Stimulated activated CD4-positive, alpha-beta T cell treated with anti-CD3 and anti-CD28 coated beads, Interleukin-1b, Interleukin-23, amount 100 ng/mL, for 4 hours (primary cell): ENCODE measurements at places on chromosomes 16 and 17.

DNA sequence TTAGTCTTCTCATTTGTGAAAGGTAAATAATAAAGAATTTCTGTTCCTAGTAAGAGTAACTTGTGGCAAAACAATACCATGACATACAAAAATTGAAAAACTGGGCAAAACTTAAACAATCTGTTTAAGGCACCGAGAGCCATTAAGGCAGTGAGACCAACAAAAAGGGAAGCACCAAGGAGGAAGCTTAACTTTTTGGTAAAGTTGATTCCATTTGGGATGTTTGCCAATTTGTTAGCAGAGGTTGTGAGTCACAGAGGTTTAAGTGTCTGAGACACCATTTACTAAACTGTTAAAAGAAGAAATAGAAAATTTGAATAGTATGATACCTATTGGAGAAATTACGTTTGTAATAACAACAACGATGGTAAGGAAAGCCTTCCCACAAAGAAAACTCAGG lies 4.9 kb downstream of the SLC35G3 start:
- DNase-seq, result no peak

- no peak for DNase-seq
These were observed 23.2 kb upstream of the TEKT3 start for GRCh38 chr17:15364615-15365014.

- DNase-seq, result no peak
These were observed 50.1 kb downstream of the PECAM1 start for GRCh38 chr17:64340557-64340956.

- no peak for DNase-seq
These were observed 54.9 kb upstream of the DLX4 start for GRCh38 chr17:49914096-49914490.

- no peak for DNase-seq
These were observed 31.8 kb upstream of the RASD1 start for GRCh38 chr17:17527956-17528500.

DNA sequence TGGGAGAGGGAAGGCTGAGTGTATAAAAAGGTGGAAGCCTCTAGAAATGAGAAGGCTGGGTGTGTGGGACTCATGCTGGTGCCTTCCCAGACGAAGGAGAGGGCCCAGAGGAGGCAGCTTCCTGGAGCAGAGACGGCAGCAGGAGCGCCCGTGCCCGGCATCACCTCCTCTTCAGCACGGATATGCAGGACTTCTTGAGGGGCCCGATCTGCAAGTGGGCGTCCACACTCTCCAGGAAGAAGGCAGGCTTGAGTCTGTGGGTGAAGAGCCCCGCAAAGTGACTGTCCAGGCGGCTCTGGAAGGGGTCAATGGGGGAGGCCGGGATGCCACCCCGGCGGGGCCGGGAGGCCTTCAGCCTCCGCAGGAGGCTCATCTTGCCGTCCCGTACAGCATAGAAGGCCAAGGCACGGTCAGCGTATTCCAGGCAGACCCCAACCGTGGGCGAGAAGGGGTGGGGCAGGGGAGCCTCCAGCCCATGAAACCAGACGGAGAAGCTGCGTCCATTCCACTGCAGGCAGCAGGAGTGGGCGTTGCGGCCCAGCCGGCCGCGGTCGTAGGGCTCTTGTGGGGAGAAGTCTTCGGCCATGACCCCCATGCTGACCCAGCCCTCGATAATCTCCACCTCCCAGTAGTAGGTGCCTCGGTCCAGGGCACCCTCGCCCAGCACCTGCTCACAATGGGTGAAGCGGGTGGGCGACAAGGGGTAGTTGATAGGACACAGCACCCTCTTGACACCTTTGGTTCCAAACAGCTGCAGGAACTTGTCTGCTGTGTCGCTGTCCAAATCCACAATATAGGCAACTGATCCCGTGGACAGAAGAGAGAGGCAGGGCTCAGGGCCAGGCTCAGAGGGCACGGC lies 3.8 kb downstream of the TRIM47 start:
- no peak for DNase-seq

DNA sequence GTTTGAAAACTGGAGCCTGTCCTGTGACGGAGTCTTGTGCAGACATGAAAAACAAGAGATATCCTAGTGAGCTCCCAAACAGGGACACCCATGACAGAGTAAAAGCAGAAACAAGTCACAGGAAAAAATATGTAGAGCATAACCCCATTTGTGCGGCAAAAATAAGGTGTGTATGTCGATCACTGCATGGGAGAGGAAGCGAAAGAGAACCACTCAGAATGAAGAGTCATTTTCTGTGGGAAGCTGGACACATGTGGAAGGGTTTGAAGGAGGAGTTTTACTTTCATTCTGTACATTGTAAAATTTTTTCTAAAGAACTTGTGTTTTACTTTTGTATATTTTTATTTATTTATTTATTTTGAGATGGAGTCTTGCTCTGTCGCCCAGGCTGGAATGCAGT lies 72.1 kb downstream of the JPH3 start:
- no peak for DNase-seq

GRCh38 chr16:70767377-70768202 lies 33.4 kb downstream of the VAC14 start:
- DNase-seq, result no peak

DNA sequence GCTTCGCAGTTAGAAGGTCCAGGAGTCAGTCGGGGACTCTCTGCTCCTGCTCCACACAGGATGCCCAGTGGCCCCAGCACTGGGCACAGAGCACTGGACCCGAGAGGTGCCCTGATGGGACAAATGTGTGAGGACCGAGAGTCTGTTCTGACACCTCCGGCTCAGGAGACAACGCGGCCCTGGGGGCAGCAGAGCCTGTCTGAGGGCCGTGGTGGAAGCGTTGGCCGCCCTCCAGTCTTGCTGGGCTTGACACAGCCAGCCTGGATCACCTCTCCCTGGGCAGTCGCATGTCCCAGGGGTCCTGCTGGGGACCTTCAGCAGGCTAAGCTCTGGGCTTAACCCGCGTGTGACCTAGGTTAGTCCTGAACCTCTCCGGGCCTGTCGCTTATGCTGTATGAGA lies 23.1 kb downstream of the LGALS9 start:
- no peak for DNase-seq

DNA sequence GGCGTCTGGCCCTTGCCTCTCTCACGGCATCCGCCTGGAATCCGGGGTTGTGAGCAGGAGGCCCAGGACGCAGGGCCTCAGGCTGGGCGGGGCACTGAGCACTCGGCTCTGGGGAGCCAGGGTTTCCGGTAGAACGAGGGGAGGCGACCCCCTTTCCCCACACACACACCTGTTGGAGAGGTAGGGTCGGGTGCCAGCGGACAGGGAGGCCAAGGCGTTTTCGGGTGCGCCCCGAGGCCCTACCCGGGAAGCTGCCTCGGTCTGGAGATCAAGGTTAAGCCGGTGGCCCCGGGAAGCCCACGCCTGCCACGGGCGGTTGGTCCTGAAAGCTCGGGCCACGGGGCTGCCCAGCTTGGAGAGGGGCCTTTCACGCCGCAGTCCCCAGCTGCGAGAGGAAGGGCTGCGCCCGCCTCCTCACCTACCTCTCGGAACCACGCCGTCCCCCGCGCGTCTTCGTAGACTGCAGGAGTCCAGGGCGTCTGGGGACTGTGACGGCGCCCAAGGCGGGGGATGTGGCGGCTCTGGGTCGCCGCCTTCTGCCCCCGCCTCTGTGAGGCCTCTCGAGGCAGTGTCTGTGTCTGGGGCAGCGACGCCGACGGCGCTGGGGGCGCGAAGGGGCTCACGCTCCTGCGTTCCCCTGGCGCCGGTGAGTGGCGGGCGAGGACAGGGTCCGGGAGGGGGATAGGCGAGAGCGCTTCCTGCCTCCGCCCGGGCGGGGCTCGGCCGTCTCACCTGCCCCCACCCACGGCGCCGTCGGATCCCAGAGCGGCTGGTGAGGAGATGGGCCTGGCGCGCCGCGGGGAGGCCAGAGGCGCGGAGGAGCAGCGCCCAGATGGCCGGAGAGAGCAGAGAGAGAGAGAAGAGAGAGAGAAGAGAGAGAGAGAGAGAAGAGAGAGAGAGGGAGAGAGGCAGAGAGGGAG lies 20.3 kb upstream of the HOXB9 start:
- DNase-seq, result no peak

- no peak for DNase-seq
These were observed 590.3 kb upstream of the GOT2 start for GRCh38 chr16:59324462-59324861.

GRCh38 chr16:686459-687260 lies 2.5 kb upstream of the JMJD8 start:
- DNase-seq, result no peak

DNA sequence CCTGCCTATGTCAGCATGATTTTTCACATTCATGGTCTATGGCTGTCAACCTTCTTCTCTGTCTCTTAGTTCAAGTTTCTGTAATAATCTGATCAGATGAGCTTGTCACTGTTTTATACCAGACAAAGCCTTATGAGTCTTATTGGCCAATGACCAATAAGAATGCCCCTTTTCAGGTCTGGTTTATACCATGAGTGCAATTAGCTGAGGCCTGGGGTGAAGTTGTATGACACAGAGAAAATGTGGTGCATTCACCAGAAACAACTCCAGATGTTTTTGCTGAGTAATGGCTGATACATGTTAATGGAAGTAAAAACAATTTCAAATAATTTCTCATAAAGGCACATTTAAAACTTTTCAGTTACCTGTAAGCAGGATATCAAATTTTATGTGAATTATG lies 218.6 kb upstream of the CDH8 start:
- DNase-seq, result no peak

GRCh38 chr17:9132944-9133610 lies 111.8 kb downstream of the NTN1 start:
- no peak for DNase-seq

- no peak for DNase-seq
These were observed 371.6 kb upstream of the MAF start for GRCh38 chr16:79972053-79972704.

DNA sequence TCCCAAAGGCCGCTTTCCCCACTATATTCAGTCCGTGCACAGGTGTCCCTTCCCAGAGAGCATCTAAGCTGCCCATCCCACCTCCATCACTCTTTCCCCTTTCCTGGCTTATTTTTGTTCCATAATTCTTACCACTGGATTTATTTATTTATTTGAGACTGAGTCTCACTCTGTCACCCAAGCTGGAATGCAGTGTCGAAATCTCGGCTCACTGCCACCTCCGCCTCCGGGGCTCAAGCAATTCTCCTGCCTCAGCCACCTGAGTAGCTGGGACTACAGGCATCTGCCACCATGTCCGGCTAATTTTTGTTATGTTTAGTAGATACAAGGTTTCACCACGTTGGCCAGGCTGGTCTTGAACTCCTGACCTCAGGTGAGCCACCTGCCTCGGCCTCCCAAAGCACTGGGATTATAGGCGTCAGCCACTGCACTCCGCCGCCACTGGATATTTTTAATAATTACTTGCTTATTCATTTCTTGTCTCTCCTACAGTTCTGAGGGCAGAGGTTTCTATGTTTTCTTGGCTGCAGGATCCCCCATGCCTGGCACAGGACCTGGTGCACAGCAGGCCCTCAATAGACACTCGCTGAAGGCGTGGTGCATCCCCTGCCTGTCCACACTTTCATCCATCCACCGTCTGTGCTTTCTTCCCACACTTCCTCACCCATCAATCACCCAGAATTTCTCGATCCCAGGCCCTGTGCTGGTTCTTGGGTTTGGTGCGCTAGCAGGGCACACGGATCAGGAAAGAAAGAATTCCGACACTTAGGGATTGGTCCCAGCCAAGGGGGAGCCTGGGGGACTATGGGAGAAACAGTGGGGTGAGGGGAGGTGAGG lies 9.9 kb upstream of the ADGRG1 start:
- no peak for DNase-seq

DNA sequence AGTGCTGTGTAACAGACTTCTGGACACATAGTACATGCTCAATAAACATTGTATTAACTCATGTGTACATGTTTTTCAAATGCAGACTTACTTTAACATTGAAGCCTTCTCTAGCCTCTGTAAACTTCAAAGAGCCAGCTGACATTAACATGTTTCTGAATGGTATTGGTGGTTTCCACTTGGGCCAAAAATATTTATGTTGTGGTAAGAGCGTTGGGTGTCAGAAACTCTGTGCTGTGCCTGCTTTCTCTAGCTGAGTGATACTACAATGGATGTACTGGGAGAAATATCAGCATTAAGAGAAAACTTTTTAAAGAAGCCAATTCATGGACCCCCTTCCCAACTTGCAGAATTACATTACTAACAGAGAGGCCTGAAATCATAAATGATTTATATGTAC lies 1951.7 kb downstream of the TP53TG3F start:
- no peak for DNase-seq

DNA sequence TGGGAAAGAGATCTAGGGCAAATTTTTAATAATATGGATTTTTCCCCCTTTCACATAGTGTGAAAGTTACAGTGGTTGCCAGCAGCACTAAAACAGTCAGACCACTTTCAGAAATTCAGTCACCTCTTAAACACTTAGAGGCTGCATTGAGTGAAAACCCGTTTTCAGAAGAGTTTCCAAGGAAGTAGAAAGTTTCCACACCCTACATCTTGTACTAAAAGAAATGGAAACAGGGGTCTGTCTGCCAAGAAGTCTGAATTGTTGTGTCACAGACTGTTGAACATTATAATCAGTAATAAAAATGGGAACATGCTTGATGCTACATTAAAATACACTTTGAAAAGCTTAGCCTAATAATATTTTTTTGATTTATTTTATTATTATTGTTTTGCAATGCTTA lies 278.9 kb upstream of the KCNJ16 start:
- no peak for DNase-seq

- DNase-seq, result no peak
These were observed 40.3 kb upstream of the TEKT3 start for GRCh38 chr17:15381707-15382106.

- no peak for DNase-seq
These were observed 13.4 kb upstream of the TMEM170A start for GRCh38 chr16:75477680-75478473.

DNA sequence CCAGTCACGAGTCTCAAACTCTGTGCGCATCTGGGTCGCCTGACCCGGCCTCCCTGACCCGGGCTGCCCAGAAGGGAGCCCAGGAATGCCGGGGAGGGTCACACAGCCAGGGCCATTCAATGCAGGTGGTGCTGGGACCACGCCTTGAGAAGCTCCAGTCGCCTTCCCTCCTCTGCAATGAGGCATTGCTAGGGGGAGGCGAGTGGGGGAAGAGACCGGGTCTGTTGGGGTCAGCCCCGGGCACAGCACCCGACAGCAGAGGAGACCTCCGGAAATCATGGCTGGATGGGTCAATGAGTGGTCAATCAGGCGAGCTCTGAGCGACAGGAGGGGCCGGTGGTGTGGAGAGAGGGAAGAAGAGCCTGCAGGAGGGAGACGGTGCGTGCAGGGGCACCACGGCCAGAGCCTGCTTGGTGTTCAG lies 13.3 kb downstream of the JPH3 start:
- no peak for DNase-seq
